Nephron progenitor cell (in vitro differentiated cells): ENCODE measurements at places on chromosomes 2 and 18.

DNA sequence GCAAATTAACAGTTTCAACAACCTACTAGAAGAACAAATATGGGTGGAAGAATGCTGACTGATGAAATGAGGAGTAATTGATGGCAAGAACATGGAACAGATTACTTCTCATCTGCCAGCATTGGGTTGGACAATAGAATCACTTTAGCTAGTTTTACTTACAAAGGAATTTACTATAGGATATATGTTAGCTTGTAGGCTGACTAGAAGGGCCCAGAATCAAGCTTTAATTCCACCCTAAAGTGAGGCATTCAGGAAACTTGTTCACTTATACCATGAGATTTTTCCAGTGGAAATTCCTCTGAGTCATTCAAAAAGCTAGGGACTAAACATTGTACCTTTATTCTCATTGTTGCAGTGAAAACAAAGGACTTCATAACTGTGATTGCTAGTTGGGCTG lies 5.0 kb upstream of the ZSWIM2 start:
- DNase-seq: no peak

DNA sequence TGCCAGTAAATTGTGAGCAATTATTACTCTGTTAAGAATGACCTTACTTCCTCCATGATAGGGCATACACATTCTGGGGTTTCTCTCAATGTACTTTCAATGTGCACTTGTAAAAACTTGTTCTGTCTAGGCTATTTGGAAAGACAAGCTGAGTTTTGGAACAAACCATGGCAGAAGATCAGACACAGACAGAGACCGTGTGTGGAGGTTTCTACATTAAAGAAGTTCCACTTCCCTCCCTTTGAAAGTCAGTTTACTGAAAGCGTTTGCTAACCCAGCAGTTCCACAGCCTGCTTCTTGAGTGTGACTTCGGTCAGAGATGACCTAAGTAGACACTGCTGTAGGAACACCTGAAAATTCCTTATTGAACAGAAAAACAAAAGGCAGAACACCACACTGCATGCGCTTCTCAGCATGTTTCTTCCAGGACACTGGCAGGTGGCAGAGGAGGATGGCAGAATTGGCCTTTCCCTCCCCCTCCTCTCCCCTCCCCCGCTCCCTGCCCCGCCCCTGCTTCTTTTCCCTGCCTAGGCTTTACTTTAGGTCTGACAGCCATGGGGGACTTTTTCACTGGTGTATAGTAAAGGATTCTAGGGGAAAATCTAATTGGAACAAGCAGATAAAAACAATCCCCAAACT lies 109.8 kb downstream of the NOL10 start:
- DNase-seq: peak; percentile 25

- DNase-seq: no peak
Measured at GRCh38 chr18:49076654-49077166, 125.9 kb upstream of the SMAD7 start.

DNA sequence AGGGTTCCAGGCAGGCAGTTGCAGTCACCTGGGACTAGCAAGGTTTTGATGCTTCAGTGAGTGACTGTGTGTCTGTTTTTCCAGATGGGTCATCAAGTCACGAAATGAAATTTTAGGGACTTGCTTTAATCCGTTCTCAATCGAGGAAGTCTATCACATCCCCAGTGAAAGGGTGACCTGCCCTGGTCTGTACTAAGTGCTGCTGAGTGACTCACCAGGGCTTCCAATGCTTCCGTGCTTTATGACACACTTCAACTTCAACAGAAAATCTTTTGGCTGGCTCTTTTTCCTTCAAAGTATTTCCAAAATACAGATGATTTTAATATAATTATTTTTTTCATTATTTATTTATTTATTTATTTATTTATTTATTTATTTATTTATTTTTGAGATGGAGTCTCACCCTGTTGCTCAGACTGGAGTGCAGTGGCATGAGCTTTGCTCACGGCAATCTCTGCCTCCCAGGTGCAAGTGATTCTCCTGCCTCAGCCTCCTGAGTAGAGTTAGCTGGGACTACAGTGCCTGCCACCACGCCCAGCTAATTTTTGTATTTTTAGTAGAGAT lies 18.4 kb downstream of the TFCP2L1 start:
- no peak for DNase-seq

DNA sequence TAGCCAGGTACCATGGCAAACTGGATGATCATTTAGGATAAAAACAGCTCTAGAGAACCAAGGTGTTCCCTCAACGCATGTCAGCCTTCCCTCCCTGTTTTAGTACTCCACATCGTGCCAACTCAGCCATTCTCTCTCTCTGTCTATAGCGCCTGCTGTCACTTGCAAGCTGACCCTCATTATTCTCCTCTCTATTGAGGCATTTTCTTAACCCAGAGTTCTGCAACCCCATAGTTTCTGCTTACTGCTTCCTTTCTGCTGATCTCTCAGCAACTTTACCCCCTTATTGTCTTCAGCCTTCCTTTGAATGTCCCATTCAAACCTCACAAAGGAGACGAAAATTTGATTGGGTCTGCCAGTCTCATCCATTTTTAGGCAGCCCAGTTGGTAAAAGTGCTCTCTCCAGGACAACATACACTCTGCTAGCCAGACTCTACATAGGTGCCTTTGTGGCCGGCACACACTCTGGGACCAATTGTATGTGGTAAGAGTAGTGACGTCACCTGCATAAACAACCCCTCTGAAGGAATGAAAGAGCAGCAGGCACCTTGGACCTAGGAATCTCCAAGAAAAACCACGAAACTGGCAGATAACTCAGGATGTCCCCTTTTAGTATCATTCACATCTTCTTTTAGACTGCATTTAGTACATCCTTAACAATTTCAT lies 367.2 kb upstream of the KCNH7 start:
- no peak for DNase-seq

DNA sequence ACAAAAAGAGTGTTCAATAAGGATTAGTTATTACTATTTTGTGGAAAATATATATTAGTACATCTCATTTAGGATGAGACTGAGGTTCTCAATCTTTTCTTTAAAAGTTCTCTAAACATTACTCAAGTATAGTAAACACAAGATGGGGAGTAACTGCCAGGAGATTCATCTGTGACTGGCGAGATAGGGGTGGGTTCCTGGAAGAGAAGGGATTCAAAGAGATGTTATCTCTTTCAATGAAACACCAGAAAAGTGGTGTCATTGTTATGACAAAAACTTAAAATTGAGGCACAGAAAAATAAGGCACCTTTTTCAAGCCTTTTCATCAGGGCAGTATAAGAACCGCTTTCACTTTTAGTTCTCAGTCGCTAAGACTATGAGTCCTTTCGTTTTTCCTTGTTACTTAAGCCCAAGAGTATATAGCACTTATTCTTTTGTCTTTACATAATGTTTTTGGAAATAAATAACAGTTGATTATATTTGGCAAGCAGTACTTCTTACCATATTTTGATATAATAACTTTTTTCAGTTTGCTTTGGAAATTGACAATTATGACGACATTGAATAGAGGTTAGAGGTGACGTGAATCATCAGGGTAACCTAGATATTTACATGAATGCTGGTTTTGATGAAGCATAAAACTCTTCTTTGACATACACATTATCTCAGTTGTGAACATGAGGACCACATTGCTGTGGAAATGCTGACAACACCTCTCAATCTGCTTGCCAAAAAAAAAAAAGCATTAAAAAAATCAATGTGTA lies 393.9 kb upstream of the TCF4 start:
- DNase-seq: no peak

GRCh38 chr18:36628435-36629137 lies 200.2 kb downstream of the TPGS2 start:
- no peak for DNase-seq

DNA sequence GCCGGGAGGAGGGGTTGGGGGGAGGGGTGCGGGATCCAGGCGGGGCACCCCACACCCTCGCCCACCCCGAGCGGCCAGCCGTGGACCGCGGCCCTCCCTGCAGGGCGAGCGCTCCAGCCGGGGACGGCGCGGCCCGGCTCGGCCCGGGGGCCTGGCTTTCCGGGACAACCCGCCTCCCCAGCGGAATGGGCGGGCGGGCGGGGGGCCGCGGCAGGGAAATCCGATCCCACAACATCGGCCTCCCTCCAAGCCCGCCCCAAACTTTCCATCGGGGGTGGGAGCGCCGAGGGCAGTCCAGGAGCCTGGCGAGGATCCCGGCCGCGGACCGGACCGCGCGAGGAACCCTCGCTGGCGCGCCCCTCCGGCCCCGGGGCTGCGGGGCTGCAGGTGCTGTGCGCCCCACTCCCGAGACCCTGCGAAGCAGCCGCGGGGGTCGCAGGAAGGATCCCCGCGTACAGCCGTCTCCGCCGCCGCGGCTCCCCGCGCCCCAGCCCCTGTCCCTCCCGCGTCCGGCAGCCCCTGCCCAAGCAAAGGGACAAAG lies 529 bp downstream of the SEMA4C start:
- DNase-seq: peak; percentile 66

DNA sequence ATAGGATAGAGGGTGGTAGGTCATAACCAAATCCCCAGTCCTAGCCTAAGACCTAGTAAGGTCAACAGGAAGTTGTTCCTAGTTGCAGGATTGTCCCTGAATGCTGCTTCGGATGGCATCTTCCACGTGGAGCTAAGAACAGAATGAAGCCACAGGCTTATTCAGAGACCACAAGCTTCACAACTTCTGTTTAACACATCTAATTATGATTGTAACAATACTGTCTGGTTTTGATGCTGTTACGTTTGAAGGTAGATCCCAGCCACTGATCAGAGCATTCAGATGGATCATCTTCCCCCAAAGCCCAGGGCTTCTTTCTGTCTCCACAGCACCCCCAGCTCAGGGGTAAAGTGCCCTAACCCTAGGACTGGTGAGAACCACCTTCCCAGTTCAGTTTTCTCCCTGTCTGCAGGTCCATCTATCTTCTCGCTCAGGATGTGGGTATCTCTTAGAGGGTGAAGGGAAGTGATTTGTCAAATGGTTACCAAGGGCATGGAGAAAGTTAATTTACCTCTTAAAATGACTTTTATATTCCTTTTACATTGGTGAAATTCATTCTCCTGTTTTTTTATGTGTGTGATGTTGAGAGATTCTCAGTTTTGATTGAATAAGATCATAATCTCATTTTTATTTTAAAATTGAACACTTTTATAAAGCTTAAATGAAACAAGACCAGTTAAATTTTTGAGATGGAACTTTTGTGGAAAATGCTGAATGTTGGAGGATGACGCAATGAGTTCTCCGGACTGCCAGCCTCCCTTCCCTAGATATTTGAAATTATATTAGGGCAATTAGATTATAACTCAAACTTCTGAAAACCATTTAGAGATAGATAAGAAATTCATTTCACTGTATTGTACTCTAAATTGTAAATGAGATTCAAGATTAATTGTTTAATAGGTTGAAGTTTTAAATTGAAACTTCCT lies 66.5 kb downstream of the RHBDD1 start:
- DNase-seq: no peak

- no peak for DNase-seq
Measured at GRCh38 chr2:84654414-84654813, 138.1 kb downstream of the DNAH6 start.
